Mammary epithelial cell (primary cell): ENCODE measurements at places on chromosomes 1 and 21. TPM values are rescaled to one million over a fixed set of nuclear protein-coding genes. Genes with fewer than 3 reads are reported as not detected.

Gene SUSD4
- polyA plus RNA-seq: 5.8 TPM

Gene OR2L5
- polyA plus RNA-seq: not detected

DNA sequence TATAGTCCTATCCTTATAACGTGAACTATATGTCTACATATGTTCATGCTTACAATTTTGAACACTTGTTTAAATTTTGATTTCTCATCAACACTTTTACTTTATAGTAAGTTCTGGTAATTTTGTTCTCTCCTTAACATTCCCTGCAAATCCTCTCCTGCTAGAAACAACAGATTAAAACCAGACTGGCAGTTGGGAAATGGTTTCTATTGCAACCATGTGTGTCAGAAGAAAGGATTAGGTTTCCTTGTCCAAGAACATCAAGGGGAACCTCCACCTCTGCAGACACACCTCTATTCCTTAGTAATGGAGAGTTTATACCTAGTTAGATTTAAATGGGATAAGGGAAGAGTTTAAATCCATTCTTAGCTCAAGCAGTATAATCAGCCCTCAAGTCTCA lies 3.3 kb upstream of the WARS2 start:
- DNase-seq: no peak

Gene FBLIM1
- 141 TPM for polyA plus RNA-seq

GRCh38 chr1:66315671-66316070 lies 218.3 kb upstream of the SGIP1 start:
- DNase-seq: peak; percentile 82

GRCh38 chr1:234730770-234731568 lies 121.0 kb upstream of the IRF2BP2 start:
- DNase-seq: peak; percentile 93

- DNase-seq: no peak
These were observed 5.6 kb upstream of the SLC5A9 start for GRCh38 chr1:48216941-48217340.

Gene SPAG17
- polyA plus RNA-seq: not detected

DNA sequence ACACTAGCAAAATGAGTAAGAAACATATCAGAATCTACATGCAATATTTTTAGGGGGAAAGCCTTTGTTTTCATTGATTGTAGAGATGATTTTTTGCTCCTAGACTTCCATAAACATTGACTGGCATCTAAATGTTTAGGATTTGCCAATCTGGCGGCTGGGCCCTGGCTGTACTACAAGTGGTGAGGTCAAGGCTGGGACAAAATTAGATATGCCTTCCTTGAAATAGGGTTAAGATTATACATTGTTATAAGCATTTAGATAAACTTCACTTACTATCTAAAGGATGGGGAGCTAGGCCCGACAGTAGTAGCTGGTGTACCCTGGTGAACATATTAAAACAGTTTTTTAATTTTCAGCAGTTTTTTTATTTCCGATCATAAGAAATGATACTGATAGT lies 5.2 kb downstream of the NFIA start:
- no peak for DNase-seq

- no peak for DNase-seq
These were observed 231.9 kb downstream of the TNR start for GRCh38 chr1:175511496-175511895.

DNA sequence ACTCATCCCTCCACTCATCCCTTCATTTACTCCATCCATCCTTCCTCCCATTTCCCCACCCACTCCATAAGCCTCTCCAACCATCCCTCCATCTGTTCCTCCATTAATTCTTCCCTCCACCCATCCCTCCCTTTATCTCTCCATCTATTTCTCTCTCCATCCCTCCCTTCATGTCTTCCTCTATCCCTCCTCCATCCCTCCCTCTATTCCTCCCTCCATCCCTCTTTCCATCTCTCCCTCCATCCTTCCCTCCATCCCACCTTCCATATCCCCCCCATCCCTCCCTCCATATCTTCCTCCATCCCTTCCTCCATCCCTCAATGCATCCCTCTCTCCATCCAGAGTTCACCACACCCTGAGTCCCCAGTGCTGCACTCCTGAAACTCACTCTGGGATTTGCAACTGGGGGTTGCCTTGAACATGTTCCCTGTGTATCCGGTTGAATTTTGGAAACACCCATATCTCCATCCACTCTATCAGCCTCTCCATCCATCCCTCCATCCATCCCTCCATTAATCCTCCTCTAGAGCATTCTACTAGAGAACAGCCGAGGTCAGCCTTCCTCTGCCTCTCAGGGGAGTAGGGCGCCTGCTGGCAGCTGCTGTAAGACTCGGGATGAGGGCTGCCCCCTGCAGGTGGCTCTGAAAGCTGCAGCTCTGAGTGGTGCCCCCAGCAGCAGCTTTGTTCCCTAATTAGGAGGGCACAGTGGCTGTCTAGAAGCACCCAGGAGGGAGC lies 39.4 kb downstream of the ABCG1 start:
- DNase-seq: peak; percentile 31

DNA sequence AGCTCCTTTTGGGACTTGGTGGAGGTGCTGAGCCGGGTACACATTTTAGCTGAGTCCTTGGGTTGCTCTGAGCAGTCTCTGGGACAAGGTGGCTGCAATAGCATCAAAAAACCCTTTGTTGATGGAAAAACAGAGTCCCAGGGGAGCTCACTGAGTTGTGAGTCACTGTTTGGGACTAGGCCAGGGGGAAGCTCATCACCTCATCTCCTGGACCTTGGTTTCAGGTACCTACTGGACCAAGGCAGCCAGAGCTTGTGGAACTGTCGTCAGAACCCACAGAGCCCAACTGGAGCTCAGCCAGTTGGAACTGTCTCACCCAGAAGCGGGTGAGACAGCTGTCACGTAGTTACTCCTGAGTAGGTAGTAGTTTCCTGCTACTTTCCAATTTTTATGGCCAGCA lies 146.7 kb downstream of the HLX start:
- DNase-seq: peak; percentile 35

DNA sequence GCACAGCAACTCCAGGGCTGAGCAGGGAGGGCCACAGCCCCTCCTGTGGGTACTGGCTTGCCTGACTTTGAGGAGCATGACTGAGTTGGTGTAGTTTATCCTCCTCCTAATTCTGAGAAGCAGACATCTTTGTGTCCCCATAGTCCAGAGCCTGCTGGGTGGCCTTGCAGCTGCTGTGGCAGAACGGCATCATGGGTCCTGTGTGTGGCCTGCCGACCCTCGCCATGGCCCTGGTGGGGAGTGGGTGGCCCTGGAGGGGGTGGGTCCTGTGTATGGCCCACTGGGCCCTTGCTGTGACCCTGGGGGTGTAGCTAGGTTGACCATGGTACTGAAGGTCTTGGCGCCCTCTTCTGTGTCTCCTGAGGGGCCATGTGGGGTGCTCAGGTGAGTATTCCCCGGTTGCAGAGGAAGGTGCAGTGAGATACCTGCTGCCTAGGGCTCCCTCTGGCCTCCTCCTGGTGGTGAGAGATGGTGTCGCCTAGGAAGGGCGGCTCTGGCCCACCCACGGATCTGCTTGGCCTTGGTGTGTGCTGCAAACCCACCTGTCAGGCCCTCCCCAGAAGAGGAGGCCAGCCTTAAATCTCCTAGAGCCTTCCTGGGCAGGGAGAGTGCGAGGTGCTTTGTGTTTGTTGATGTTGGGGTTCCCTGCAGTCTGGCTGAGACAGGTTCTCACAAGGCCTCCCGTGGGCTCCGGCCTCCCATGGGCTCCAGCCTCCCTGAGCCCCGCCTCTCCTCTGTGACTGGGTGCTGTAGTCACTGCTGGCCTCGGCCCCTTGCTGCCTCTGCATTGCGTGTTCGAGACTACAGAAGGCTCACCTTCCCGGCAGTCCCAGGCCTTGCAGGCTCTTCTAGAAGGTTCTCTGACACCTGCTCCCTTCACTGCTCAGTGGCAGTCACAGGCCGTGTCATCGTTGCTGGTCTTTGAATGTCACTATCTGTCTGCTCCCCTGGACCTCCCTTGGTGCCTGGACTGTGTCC lies 7.8 kb downstream of the SNAP47 start:
- DNase-seq: no peak

Gene RGS1
- polyA plus RNA-seq: not detected

DNA sequence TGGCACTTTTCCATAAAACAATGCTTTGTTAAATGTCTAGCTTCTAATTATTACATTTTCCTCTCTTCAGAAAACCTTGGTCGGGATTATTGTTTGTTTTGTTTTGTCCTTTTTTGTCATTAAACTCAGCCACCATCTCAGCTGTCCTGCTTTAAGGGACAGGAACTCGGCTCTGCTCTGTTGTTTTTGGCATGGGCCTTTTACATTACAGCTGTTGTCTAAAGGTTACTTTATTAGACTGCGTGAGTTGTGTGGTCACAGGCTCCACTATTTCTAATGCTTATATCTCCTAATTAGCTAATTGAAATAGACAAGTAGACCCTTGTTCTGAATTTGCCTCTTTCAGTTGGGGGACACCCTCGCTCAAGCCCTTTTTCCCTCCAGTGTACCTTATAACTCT lies 1.6 kb downstream of the PALMD start:
- DNase-seq: no peak

DNA sequence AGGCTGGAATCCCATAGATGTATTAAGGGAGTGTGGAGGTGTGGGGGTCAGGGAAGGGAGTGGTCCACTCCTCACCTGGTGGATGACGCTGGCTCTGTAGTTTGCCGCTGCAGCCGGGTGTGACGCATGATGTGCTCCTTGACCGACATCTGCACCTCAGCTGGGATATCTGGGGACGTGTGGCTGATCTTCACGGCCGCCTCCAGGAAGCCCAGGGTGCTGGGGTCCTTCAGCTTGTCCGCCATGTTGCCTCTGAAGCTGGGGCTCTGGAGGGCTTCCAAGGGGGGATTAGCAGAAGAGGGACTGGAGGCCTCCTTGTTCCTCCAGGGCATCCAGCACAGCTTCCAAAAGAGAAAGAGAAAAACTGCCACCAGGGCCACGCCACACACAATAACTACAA lies 14.1 kb downstream of the SYT6 start:
- no peak for DNase-seq

GRCh38 chr1:53417074-53417511 lies 42.1 kb upstream of the DMRTB1 start:
- DNase-seq: no peak

DNA sequence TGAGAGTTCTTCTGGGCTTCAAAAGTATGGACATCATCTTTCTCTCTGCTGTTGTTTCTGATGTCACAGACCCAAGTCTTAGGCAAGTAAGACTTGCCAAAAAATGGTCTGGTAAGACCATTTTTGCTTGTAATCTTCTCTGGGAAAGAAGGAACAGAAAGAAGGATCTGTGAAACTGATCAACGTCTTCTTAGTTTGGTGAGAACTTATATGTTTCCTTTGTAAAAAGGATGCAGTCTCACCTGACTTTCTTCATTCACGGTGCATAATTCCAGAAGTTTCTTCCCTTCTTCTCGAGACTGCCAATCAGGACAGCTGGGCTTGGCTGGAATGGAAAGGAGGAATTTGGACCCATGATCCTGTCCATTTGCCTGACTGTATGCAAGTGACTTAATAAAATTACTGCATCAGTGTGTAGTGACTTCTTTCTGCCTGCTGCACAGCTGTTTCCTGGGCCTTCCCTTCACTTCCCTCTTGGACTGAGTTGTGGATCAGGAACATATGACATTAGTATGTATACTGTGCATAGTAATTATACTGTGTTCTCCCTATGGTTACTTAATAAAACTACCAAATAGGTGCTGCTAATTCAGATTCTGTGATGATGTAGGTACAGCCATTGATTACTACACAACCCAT lies 7.6 kb upstream of the DENND1B start:
- no peak for DNase-seq

Gene CPT2
- polyA plus RNA-seq: 25.2 TPM

DNA sequence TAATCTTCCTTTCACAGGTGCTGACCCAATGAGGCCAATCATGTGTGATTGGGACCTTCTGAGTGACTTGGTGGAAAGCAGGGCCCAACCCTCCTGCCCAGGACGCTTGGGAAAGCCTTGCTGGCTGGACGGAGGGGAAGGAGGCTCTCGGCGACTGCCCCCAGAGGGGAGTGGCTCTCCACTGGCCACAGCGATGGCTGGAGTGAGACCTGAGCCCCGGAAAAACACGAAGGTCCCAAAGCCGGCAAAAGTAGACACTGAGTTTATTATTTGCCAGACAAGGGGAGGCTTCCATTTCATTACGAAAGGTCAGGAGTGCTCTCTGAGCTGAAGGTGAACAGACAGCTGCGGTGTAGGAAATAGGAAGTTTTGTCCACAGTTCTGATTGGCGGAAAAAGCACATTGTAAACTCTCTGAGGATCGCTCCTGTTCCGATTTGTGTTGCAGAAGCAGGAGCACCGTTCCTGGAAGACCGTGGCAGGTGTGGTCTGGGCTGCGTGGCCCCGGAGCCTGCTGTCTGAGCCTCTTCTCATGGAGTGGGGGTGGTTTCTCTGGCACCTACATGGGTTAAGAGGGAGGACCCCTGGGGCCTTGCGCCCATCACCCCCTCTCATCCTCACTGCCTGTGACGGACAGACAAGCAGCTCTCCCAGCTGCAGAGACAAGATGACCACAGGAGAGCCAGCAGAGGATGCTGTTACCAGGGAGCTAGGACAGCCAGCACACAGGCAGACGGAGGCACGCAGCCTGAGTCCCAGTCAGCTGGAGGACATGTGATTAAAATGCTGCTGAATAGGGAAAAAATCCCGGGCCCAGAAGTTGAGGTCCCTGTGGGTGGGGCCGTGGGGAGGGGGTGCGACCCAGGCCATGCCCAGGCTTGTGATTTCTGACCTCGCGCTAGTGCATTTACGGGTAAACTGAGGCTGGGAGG lies 41.5 kb downstream of the KRTAP10-1 start:
- DNase-seq: no peak

DNA sequence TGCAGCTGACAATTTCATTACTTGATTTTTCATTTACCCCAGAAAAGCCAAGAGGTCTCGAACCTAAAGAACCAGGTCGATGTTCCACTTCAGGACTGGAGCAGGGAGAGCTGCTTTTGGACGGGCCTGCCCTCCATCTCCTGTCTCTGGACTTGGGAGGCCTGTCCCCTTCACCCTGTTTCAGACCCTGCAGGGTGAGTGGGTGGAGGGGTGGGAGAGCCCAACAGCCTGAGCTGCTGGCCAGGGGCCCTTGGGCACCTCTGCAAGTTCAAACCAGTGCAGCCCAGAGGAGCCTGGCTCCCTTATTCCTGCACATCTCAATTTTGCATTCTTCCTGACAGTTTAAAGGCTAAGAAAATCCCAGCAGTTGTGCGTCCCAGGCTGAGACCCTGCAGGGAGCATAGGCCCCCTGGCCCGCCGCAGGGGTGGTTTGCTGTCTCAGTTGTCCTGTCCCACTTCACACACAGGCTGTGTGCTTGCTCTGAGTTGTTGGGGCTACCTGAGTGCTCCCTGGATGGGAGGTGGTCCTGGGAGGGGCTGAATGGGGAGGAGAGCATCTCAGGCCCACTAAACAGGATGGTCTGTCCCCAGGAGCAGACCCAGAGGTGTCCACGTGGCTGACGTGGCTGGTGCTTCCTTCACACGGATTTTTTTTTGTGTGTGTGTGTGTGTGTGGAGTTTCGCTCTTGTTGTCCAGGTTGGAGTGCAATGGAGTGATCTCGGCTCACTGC lies 443.7 kb downstream of the PTPRU start:
- DNase-seq: no peak
